ENCODE measurements at places on chromosomes 1 and 21.

- no peak for DNase-seq
Observed at GRCh38 chr1:16978567-16979474, 1.6 kb downstream of the MFAP2 start.

DNA sequence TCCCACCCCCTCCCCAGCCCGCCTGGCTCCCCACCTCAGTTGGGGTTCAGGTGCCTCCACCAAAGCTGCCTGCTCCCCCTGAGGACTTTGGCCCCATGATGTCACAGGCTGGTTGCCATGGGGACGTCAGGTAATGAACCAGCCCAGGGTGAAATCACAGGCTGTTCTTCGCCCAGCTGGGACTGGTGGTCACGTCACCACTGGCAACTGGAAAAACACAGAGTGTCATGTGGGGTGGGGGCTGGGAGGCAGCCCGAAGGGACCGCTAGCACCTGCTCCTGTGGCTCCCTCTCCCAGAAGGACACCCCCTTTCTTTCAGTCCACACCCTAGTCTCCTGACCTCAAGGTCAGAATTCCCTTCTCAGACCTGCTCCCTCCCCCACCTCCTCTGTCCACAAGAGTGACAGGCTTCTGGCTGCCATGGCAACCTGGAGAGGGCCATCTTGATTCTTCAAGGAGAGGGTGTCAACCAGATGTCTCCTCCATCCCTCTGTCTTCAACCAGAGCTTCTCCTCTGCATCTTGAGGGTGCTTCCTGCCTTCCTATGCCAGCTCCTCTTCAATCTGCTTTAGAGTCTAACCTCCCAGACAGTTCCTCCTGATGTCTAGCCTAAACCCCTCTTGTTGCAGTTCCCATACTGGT, 6.2 kb downstream of the FAM131C start:
- no peak for DNase-seq

DNA sequence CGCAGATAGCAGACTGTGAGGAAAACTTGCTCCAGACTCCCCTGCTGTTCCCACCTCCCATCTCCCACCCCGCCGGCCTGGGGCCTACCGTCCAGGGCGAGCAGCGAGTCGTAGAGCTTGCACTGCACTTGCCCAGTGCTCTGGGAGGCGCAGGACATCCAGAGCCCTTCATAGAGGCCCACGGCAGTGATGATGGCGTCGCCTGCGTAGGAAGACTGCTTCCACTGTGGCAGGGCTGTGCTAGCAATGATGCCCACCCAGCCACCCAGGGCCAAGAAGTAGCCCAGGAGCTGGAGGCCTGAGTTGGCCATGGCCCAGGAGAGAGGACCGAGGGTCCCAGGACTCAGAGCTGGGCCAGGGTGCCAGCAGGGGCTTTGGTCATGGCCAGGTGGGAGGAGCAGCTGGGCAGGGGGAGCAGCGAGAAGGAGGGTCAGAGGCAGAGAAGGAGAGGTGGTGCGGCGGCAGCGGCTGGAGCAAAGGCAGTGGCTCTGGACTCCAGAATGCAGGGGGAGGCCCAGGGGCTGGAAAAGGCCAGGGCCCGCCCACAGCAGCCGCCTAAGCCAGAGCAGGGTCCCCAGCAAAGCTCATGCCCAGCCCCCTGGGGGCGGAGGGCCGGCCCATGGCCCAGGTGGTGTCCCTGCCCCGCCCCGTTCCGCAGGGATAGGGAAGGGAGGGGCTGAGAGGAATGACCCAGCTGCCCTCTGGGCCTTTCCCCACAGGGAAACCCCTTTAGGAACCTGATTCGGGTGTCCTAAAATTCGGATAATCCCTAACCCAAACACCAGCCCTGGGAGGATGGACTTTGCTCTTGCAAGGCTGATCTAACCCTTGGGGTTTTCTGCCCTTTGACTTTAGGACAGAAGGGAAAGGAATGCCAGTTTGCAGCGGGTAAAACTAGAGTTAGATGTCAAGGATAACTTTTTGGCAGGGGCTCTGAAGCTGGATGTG, at the start of gene CLDN19:
CLDN19 (minus strand) TSS at position 484 of the 948 bp plus-strand sequence; CDS start at position 311, 173 bp downstream.
- no peak for DNase-seq

- DNase-seq: peak; percentile 92
Observed at GRCh38 chr1:1627829-1628753, 3.9 kb upstream of the MMP23B start.

GRCh38 chr1:113891631-113892220, 4.3 kb upstream of the BCL2L15 start:
- DNase-seq: no peak

DNA sequence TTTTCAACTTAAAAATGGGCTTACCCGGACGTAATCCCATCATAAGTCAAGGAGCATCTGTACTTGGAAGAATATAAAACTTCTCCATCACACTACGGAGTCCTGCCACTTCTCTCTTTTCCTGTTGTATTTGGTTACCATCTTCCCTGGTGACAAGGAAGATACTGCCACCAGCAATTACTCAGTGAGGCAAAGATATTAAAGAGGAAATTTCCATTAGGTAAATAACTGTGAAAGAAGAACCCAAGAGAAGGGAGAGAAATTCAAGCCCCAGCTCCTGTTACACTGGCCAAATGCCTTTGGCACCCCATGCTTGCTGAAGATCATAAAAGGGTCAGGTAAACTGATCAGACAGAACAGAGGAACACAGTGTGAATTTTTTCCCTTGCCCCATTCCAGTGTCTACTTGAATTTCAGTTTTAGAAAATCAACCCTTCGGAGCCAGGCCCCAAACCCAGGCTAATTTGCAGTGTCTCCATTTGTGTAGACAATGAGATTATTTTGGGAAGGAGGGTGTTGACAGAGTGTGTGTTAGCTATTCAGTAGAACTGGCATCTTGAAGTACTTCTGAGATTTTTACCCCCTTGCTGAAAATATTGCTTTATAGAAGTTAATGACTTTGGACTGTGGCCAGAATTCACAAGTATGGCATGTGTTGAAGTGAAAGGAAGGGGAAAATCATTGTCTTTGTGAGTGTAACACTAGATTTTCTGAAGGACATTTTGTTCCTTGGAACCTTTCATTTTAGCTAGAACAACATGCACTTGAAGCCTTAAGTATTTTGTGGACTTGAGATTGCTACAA, 167.1 kb downstream of the DHRS3 start:
- DNase-seq: no peak

DNA sequence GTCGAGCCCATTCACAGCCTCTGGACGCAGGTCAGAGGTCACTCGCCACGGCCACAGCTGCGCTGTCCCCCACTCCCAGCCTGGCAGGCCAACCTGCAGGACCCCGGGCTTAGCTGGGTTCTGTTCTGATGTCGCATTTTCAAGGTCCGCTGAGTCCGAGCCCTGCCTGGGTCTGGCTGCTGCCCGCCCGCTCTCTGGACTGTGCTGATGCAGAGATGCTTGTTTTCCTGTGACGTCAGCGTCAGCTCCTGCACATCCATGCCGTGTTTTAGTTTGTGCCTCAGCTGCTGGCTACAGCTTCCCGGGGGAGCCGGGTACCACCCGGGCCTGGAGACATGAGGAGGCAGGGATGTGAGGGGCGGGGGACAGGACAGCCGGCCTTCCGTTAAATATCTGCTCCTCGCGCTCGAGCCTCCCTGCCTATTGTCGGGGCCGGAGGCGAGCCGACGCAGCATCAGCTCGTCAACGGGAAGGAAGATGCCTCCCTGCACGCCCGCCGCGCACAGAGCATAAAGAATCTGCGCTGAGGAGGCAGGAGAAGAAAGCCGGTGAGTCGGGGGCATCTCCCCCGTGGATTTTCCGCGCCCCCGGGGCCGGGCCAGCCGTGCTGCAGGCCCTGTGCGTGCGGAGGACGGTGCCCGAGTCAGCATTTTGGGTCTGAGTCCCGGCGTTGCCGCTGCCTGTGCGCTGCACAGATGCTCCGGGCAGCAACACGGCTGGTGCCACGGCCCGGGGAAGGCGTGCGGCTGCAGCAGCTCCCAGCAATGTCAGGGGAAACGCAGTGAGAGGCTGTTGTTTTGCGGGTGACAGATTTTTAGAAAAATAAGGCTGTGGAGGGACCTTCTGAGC, 23.4 kb downstream of the PRKCZ start:
- DNase-seq: no peak

DNA sequence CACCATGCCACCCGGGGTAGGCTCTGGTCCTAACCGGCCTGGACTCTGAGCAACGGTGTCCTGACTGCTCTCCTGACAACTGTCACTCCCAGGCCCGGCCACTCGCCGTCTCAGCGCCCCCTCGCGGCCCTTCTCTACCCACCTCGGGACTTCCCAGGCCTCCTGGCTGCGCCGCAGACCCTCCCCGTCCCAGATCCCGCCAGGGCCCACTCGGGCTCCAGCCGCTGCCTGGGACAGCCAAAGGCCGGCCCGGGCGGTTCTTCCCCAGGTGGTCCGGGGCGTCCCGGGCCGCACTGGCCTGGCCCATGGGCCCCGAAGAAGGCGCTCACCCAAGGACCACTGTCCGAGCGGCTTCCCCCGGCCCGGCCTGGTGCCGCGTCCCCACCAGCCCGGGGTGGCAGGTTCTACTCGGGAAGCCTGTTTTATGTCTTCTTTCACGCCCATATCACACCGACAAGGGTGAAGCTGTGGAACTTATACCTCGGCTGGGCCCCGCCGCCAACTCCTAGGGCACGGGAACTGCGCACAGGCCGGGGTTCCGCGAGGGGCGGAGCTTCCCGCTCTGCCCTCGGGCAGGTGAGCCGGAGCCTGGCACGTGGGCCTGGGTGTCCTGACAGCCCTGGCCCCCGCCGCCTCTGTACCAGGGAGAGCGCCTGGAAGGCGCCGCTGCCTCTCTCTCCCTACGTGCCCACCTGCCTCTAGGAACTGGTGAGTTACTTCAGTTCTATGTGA, 138.3 kb downstream of the TTLL7 start:
- peak; percentile 88 for DNase-seq

GRCh38 chr1:64948905-64949833, 17.2 kb downstream of the JAK1 start:
- no peak for DNase-seq

- no peak for DNase-seq
Observed at GRCh38 chr1:11495579-11495978, 16.6 kb downstream of the DISP3 start.

GRCh38 chr1:21781815-21782348, 1.1 kb downstream of the USP48 start:
- no peak for DNase-seq

DNA sequence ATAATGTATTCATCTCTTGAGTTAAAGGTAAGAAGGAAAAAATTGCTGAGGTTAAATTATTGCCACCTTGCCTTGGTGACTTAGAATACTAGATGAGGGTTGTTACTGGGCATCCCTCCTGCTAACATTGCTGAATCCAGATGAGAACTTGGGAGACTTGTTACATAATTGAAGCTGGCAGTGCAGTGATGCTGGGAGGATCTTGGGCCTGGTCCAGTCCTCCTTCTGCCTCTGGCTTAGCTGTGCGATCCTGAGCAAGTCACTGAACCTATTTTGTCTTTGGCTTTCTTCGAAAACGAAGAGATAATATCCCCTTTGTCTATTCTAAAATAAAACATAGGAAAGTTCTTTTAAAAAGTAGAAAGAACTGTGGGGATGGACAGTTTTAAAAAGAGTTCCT, 244.9 kb upstream of the NRIP1 start:
- DNase-seq: no peak

DNA sequence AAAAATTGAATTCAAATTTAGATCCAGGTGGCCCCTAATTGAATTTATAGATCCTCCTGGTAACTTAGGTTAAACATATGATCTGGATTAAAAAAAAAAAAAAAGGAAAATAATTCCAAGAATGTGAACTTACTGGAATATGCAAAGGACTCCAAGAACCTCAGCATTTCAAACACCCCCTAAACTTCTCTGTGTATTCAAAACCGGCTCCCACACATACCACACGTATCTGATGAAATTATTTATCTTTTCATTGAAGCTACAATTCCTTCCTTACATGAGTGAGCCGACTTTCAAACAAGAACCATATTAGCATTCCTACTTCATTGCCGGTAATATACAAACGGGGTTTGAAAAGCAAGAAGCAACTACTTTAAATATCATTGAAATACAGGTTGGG, 61.4 kb upstream of the FMN2 start:
- no peak for DNase-seq

GRCh38 chr1:69294171-69294570, 273.6 kb upstream of the LRRC7 start:
- no peak for DNase-seq

GRCh38 chr1:39076799-39077148, 50.6 kb downstream of the NDUFS5 start:
- DNase-seq: peak; percentile 66

DNA sequence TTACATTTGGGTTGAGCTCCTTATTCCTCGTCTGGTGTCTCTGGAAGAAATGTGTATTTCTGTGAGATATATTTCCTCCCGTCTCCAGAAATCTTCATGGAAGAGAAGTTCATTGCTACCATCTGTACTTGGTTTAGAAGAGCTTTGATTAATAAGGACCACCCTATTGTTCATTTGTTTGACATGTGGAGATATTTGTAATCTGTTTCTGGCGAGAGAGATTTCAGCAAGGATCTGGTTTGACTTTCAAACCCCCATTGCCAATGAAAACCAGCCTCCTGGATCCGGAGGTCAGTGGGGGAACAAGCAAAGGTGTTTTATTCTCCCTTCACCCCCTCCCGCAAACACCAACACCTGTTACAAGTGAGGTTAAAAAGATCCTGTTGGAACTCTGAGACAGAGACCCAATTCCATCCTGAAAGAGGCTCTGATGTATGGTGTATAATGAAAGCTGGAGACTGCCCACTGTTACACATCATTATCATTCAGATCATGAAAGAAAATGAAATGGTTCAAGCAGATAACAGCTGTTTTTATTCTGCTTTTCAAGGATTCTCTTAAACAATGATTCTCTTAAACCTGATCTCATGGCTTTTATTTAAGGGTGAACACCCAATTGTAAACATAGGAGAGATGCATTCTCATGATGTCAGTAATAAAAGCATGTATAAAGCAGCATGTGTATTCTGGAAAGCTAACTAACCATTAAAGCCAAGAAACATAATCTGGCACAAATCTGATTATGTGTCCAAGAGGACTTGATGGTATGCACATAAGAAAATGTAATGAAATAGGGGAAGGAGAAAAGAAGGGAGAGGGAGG, 393.5 kb upstream of the ADGRL2 start:
- DNase-seq: no peak

- no peak for DNase-seq
Observed at GRCh38 chr1:90474731-90475130, 242.4 kb downstream of the BARHL2 start.

DNA sequence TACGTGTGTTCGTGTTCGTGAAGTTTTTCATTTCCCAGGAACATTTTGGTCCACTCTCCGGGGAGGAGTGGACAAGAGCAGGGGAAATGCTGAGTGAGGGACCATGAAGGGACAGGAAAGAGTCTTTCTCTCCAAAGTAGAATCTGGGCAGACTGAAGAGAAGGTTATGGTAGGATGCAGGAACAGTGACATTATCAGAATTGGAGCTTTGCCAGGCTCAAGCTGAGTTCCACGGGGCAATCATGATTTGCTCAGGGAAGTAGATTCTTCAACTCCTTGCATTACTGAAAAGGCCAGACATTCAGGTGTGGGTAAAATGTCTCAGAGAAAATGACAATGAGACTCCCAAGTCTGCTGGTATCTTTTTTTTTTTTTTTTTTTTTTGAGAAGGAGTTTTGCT, 16.6 kb downstream of the ATP1A4 start:
- no peak for DNase-seq
